ENCODE measurements at places on chromosomes 3 and 15.

DNA sequence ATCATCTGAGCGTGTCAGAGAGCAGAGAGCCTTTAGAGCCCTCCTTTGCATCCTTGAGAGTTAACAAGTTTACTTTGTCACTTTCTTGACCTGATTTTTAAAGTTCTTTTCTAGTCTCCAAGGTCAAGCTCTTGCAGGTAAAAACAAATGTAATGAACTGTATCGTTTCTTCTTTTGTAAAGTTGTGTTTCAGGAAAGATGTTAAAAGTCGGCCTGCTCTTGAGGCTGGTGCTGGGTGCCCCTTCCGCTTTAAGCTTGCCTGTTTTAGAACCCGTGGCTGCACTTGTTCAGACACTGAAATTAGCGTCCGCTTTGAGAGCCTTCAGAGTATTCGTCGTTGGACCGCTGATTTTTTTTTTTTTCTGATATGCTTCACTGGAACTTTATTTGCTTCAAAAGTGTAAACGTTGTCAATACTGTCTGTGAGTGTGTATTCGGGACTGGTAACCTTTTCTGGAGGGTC, 52.6 kb upstream of the ULK4 start:
- no peak for DNase-seq

- no peak for DNase-seq
Measured at GRCh38 chr15:38602910-38603670, 38.5 kb upstream of the RASGRP1 start.

GRCh38 chr3:66577426-66578203, 76.8 kb upstream of the LRIG1 start:
- DNase-seq: no peak

DNA sequence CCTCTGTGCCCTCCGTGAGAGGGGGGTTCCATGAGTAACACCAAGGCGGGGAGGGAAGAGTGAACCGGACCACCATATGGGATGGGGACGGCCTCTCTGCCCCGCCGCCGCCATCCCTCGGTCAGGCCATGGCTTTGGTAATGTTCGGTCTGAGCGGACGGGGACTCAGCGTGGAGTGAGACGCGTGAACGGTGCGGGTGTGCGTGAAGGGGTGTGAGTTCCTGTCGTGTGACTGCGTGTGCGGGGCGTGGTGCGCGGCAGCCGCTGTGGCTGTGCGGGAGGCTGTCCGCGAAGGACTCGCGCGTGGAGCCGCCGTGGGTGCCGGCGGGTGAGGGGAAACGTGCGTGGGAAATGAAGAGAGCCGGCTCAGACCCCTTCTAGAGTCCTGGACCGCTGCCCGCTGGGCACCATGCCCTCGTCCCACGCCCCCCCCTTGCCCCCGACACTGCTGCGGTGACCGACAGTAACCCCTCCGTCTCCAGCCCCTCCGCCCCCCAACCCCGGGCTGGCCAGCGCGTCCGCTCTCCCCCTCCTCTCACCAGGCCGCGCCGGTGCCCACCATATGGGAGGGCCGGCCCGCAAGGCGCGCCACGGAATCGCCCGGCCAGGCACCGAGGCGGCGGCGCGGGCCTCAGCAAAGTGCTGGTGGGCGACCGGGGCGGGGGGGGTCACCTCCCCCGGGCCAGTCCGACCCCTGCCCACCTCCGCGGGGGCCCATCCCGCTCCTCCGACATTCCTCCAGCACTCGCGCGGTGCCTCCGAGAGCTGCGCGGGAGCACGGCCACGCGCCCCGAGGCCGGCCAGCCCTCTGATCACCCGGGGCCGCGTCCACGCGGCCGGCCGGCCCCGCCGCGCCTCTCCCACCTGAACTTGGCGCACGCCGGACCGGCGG, 589 bp downstream of the KLF15 start:
- DNase-seq: no peak

- no peak for DNase-seq
Measured at GRCh38 chr3:127074900-127075360, 92.0 kb downstream of the PLXNA1 start.

DNA sequence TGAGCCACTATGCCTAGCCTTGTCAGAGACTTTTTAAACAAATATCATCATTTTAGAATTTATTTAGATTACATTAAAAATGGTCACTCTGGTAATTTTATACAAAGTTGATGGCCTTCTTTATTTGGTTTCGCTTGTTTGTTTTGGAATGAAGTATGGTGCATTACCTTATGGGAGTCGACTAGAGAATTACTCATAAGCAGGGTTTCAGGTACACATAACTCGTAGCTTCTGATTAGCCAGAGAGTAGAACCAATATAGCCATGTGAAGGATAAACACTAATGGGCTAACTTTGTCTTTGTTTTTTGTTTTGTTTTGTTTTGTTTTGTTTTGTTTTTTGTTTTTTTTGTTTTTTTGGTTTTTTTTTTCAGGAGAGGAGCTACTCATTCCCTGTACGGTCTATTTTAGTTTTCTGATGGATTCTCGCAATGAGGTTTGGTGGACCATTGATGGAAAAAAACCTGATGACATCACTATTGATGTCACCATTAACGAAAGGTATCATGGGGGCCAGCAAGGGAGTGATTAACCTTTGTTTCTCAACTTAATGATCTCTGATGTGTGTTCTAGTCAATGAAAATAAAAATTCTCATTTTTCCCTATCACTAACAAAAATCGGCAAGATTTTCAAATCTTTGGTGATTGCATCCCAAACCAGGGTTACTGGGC, 113.2 kb downstream of the IL1RAP start:
- DNase-seq: no peak

DNA sequence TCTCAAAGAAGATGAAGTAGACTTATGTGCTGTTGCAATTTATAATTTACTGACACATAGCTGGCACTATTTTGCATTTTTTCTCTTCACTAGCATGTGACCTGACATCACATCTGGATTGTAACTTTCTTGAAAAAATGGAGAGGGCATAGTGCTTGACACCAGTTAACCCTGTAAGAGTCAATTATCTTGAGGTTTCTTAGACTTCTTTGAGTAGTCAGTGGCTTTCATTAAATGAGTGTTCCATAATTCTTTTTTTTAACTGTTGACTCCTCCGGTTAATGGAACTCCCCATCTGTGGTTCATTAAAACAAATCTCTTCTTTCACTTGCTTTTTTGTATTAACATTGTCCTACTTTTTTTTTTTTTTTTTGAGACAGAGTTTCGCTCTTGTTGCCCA, 16.9 kb upstream of the PRKCI start:
- DNase-seq: no peak

DNA sequence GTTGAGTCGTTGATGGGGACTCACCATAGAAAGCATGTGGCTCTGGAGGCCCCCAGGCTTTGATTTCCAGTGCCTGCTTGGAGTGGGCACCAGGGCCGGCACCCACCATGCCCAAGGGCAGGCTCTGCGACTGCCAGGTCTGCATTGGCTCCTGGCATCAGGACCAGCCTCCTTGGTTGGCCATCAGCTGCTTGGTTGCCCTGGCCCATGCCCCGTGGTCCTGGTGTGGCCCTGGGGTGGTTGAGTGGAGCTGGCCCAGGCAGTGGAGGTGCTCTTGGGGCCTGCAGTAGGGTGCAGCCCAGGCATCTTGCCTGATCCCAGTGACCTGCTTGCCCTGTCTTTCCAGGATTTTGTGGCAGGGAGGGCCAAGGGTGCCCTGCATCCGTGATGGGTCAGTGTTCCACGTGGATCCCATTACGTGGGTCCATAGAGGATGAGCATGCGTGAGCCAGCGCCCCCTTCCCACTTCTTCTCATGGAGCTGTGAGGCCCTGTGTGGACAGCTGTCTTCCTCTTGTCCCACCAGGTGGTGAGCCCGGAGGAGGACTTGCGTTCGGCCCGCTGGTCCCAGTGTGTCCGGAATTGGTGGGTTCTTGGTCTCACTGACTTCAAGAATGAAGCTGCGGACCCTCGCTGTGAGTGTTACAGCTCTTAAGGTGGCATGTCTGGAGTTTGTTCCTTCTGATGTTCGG, 187.0 kb downstream of the UBE3A start:
- no peak for DNase-seq

- DNase-seq: no peak
Measured at GRCh38 chr3:11739123-11739522, 95.4 kb upstream of the VGLL4 start.

GRCh38 chr3:170267793-170268192, 45.6 kb downstream of the PRKCI start:
- no peak for DNase-seq

GRCh38 chr3:150697646-150698045, 6.1 kb downstream of the ERICH6 start:
- DNase-seq: no peak

GRCh38 chr3:126319701-126320295, 37.4 kb downstream of the KLF15 start:
- no peak for DNase-seq

DNA sequence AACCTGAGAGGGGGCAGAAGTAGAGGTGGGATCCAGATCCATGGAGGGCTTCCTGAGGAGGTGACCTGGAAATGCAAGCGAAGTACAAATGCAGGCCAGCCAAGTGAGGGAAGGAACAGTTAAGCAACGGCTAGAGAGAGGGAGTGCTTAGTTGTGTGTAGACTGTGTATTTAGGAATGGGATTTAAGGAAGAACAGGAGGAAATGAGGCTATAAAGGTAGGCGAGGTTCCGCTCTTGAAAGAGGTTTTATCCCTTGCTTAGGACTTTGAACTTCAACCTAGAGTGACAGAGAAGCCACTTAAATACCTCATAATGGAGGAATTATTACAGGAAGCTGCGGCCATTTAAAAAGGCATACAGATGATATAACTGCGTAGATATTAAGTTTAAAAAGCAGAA, 295.1 kb downstream of the THSD4 start:
- DNase-seq: no peak

DNA sequence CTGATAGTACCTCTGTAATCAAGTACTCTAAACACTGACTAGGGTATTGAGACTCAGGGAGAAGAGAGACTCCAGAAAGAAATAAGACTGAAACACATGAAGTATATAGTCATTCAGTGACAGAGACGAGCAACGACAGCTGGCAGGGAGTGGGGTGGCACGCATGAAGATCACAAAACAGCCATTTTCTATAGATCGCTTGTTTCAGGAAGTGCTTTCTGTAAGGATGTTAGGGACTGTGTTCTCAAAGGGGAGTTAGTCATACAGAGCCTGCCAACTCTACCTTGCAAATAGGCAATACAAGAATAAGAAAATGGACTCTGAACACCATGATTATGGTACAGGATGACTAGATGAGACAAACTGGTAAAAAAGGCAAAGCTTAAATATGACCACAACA, 139.5 kb downstream of the TBL1XR1 start:
- no peak for DNase-seq

- no peak for DNase-seq
Measured at GRCh38 chr15:70875001-70875782, 17.0 kb downstream of the THAP10 start.

DNA sequence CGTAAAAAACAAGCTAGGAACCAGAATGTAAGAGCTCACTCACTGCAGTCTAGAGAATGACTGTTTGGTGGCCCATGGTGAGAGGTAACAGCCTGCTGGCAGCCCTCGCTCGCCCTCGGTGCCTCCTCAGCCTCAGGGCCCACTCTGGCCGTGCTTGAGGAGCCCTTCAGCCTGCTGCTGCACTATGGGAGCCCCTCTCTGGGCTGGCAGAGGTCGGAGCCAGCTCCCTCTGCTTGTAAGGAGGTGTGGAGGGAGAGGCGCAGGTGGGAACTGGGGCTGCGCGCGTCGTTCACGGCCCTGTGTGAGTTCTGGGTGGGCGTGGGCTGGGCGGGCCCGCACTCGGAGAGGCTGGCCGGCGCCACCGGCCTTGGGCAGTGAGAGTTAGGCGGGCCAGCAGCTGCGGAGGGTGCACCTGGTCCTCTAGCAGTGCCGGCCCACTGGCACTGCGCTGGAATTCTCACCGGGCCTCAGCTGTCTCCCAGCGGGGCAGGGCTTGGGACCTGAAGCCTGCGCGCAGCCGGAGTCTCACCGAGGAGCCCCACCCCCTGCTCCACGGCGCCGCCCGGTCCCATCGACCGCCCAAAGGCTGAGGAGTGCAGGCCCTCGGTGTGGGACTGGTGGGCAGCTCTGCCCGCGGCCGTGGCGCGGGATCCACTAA, 420.6 kb downstream of the RBMS3 start:
- DNase-seq: no peak

- DNase-seq: no peak
Measured at GRCh38 chr3:116199063-116199462, 246.2 kb downstream of the LSAMP start.

- DNase-seq: no peak
Measured at GRCh38 chr15:80811781-80812315, 32.7 kb downstream of the CEMIP start.

- no peak for DNase-seq
Measured at GRCh38 chr15:99084965-99085364, 19.9 kb upstream of the SYNM start.

DNA sequence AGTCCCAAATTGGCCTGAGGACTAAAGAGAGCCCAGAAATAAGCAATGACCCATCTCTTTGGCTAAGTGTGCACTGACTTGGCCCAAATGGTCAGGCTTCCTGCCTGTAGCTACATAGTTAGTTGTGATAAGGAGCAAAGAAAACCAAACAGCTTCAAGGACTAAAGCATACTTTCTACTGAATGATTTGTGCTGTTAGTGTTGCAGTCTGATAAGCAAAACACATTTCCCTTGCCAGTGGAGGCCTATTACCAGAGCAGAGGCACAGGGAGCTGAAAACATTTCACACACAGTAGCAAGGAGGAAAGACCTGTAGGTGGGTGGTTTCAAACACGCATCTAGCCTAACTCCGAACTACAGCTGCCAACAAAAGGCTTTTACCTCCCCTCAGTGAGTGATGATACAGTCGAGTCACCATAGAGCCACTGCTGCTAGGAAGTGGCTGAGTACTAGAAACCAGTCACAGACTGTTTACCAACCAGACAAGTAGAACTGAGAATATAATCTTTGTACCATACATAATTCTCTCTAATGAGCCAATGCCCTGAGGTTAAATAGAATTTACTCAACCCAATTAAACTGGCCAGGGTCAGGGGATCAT, 222.3 kb upstream of the THBS1 start:
- no peak for DNase-seq

GRCh38 chr3:51916418-51916817, 13.3 kb upstream of the IQCF1 start:
- DNase-seq: no peak

DNA sequence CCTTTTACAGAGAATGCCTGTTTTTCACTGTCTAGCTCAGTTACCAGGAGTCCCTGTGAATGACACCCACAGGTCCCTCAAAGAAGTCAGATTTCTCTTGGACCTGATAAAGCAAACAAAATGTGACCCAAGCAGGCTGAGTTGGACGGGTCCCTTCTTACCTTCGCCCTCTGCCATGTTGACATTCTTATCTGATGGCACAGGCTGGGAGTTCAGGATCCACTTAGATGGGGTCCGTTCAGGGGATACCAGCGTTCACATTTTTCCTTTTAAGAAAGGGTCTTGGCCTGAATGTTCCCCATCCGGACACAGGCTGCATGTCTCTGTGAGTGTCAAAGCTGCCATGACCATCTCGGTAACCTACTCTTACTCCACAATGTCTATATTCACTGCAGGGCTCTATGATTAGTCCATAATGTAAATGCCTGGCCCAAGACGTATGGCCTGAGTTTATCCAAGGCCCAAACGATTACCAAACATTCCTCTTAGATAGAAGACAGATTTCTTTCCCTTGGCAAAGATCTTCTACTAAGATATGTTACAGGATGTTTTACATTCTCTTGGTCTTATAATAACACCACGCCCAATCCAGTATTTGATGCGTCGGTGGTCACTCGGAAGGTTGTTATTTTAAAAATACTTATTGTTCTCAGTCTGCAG, 179.1 kb downstream of the THSD4 start:
- DNase-seq: no peak
